ENCODE measurements at places on chromosomes 2 and 18.

GRCh38 chr18:11991021-11991795, 9.9 kb downstream of the IMPA2 start:
- DNase-seq: no peak

- no peak for DNase-seq
These were observed 1006.1 kb upstream of the CELF4 start for GRCh38 chr18:38571651-38572050.

GRCh38 chr18:80185545-80185944, 61.8 kb downstream of the PARD6G start:
- no peak for DNase-seq

GRCh38 chr2:60482222-60482621, 71.2 kb downstream of the BCL11A start:
- DNase-seq: no peak

- DNase-seq: no peak
These were observed 15.3 kb downstream of the EVX2 start for GRCh38 chr2:176068419-176068832.

DNA sequence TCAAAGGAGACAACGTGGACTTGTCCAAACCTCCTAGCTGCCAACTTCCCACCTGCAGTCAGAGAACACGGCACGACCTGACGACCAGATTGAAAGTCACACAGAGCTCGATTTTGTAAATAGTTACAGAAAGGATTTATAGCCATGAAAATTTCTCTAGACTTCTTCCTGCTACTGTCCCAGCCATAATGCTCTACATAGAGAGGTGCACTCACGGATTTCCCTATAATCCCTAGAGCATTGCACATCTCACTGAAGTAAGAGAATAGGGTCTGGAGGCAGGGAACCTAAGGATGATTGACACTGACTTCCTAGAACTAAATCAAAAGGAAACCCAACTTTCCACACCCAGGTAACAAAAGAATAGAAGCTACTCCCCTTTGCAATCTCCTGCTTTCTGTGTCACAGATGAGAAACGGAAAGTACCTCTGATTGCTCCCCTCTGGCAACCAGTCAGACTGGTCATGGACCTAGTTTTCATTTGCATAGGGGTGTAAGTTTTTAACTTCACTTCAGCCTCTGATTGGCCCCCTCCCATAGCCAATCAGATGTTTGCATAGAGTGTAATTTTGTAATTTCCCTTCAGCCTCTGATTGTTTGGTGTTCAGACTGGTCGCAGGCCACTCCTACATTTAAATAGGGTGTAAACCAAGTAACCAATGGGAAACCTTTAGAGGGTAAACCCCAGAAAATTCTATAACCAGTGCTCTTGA, 58.6 kb upstream of the FBXO11 start:
- DNase-seq: no peak

- DNase-seq: no peak
These were observed 73.0 kb downstream of the CHRNA1 start for GRCh38 chr2:174691201-174691779.

- no peak for DNase-seq
These were observed 90.8 kb downstream of the MIB1 start for GRCh38 chr18:21831413-21831831.

DNA sequence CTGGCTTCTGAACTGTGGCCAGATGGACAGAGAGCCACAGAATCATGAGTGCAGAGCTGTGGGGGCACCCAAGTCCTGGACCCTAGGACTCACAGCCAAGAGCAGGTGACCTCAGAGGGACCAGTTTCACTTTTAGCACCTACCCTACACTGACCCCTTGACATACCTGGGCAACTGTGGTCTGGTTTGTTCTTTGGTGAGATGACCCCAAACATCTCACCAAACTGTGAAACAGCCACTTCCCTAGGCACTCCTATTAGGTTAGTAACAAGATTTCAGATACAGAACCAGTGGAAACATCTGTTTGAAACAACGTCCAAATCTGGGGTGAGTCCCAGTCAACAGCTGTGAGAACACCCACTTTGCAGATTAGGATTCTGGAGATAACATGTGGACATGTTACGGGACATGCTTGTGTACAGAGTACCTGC, 1.9 kb upstream of the ZFP36L2 start:
- DNase-seq: no peak
